ENCODE measurements at places on chromosomes 6 and 20.

DNA sequence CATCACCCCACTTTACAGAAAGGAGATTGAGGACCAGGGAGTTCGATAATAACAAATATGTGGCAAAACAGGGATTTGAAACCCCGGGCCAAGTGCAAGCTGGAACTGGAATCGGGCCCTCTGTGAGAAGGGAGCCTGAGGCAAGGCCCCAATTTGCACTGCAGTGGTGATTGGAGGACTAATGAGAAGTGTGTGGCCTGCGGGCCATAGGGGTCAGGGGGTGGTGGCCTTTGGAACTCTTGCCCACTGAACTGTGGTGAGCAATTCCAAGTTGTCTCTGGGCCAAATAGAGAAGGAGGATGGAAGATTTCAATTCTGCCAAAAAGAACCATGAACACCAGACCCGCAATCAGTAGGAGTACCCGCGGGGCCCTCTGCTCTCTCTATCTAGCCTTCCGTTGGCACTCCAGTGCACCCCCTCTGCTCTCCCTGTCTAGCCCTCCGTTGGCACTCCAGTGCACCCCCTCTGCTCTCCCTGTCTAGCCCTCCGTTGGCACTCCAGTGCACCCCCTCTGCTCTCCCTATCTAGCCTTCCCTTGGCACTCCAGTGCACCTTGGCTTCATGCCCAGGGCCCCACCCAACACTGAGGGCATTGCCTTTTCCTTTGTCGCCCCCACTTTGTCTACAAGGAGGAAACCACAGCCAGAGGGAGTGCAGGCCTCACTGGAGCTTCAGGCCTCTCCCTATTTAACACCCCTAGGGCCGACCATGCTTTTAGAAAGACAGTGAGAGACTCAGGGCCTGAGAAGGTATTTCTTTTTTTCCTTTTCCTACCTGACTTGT, 6.0 kb upstream of the PTPRA start:
- no peak for DNase-seq

GRCh38 chr20:24506146-24506545, 36.7 kb downstream of the SYNDIG1 start:
- DNase-seq, result no peak

DNA sequence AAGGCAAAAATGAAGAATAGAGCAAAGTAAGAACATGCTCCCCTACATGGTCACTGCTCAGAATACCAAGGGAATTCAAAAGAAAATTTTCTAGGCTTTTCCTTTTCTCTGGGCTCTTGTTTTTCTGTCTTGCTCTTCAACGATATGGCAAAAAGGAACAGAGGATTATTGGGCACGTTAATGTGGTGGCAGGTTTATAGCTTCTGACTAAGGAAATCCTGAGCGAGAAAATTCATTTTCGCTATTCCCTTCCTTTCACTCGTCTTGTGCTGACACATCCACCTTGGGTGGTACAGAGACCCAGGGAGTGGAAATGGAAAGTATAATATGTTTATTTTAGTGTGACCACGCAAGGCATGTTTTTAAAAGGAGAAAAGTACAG, 132.8 kb downstream of the TRIM27 start:
- no peak for DNase-seq

DNA sequence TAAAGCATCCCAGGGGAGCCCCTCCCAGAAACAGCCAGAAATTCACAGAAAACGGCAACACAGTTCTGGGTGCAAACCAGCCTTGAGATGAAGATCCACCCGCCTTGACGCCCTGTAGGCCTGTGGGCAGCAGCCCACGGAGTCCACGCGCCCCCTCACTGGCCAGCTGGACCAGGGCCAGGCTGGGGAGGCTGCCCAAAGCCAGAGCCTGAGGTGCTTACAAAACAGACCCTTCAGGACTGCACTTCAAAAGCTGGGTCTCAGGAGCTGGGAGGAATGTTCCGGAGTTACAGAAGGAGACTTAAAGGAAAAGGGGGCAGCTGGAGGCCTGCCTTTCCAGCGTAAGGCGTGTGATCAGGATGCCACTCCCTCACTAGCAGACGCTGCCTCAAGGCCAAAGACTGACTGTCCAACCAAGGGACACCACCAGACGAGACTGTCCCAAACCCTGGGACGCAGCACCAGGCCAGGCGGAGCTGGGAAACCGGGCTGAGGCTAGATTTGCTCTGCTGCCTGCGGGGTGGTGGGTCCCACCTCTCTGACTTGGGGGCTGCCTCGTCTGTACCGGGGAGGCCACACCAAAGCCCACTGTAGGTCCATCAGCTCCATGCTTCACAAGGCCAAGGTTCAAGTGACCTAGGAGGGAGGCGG, 48.1 kb downstream of the RRBP1 start:
- DNase-seq, result no peak

- no peak for DNase-seq
Measured at GRCh38 chr6:27209659-27210269, 37.7 kb upstream of the PRSS16 start.

DNA sequence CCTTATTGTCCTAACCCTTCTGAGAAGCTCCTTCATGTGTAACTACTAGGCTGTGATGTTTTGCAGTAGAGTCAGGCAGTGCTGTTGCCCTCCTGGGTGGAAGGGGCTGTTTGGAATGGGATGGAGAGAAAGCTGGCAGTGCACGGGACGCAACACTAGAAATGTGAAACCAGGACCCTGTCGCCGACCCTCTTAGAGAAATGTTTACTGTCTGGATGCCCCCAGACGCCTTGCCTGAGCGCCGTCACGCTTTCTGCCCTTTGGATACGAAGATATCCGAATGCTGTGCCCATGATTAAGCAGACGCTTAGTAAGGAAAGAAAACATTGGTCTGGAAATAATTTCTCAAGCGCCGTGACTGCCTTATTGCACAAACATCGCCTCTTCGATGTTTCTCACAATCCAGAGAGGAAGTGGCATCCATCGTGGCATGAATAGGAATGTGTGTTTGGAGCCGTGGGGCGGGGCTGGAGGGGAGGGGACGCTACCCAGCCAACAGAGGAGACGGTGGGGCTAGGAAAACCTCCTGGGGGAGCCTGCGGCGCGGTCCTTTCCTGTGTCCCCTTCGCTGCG, 661 bp upstream of the PPP1R14C start:
- DNase-seq, result no peak

GRCh38 chr6:3072798-3073197, 4.5 kb downstream of the RIPK1 start:
- no peak for DNase-seq

DNA sequence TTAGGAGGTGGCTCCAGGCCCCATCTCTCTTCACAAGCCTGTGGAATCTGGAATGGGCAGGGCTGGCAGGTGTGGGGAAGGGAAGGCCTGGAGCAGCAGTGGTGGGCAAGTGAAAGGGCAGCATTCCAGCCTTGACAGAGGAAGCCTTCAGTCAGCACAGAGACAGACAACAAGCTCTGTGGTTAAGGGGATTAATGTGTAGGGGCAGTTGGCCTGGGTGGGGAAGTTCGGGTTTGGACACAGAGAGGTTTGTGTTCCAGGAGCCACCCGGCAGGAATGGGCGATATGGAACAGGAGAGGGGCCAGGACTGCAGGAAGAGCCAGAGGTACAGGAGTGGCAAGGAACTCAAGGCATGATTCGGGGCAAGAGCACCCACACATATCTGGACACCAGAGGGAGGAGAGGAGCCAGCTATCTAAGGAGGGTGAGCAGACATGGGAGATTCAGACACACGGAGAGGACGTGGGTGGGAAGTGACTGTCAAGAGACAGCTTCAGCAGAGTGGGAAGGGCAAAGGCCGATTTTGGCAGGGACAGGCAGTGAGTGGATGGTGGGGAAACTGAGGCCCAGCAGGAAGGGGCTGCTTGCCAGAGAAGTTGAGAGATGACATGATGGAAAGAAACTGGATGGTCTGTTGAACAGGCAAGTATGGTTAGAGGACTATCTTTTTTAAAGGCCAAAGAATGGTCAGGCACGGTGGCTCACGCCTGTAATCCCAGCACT, 2.5 kb upstream of the SLC44A4 start:
- DNase-seq, result no peak

DNA sequence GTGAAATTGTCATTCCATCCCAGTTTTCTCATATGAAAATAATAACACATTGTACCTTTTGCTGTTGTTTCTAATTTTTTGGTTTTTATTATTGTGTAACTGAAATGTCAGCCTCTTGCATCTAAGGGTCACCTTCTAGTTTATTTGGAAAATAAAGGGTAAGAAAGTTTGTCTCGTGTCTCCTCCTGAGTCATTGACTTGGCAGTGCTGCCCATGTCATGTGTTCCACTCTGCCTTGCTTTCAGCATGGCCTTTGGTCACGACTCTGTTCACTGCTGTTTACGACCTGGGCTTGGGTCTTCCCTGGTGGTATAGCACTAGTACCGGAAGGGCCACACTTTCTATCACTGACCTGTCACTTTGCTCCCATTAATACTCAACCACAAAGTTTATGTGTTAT, 171.4 kb upstream of the RSPO3 start:
- DNase-seq, result no peak

DNA sequence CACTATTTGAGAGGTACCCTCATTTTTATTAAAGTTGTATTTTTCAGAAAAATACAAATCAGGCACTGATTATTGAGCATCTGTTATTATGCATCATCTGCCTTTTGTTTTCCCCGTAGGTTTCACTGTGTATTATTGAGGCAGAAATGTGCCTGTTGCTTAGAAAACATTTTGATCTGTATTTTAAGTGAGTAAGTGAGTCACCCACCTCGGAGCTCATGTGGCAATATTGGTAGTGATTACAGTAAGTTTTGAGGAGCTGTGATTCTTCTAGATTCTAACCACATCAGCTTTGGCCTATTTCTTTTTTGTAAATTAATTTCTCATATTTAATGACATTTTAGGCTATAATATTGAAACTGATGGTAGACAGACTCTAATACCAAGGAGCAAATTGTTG, 59.6 kb upstream of the LAMP5 start:
- no peak for DNase-seq

GRCh38 chr6:21198032-21198640, 395.4 kb upstream of the SOX4 start:
- DNase-seq, result no peak

- DNase-seq, result no peak
Measured at GRCh38 chr20:326645-327185, 1.4 kb downstream of the SOX12 start.

DNA sequence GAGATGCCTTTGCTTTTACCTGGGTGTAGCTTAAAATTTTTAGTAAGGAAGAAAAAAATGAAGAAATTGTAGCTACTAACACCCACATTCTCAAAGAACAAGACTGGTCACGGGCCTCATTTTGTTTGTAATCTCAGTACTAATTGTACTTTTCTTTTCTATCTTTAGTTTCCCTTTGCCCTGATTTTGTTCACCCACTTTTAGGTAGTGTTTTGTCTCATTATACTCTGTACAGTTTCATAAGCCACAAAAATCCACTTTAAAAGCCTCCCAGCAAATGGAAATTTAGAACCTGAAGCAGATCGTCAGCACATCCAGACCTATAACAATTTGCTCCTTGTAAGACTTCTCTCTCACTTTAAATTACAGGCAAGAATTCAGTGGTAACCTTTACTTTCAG, 43.3 kb downstream of the TP53INP2 start:
- DNase-seq, result no peak

GRCh38 chr6:55545791-55546190, 33.2 kb downstream of the HMGCLL1 start:
- no peak for DNase-seq

- no peak for DNase-seq
Measured at GRCh38 chr6:48990739-48991138, 472.3 kb downstream of the MMUT start.

GRCh38 chr20:62653951-62654685, 11.8 kb downstream of the SLCO4A1 start:
- no peak for DNase-seq

GRCh38 chr6:75206576-75207342, 906 bp upstream of the COL12A1 start:
- no peak for DNase-seq

DNA sequence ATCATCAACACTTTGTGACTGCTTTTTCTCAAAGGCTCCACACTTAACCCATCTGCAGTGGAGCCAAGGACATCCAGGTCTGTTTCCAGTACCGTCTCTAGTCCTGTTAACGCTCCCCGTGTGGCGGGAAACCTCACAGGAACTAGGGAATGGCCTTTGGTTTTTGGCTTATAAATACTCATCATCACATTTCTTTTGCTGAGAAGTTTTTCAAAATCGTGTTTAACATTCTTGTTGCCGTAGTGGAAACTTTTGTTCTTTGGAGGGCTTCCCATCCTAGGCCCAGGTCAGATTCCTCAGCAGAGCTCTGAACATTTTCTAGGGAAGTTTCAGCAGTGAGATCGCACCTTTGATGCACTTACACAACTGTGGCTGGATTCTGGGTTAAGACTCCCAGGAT, 24.6 kb downstream of the DAAM2 start:
- DNase-seq, result no peak

GRCh38 chr6:2517401-2517800, 233.3 kb downstream of the MYLK4 start:
- DNase-seq, result no peak

DNA sequence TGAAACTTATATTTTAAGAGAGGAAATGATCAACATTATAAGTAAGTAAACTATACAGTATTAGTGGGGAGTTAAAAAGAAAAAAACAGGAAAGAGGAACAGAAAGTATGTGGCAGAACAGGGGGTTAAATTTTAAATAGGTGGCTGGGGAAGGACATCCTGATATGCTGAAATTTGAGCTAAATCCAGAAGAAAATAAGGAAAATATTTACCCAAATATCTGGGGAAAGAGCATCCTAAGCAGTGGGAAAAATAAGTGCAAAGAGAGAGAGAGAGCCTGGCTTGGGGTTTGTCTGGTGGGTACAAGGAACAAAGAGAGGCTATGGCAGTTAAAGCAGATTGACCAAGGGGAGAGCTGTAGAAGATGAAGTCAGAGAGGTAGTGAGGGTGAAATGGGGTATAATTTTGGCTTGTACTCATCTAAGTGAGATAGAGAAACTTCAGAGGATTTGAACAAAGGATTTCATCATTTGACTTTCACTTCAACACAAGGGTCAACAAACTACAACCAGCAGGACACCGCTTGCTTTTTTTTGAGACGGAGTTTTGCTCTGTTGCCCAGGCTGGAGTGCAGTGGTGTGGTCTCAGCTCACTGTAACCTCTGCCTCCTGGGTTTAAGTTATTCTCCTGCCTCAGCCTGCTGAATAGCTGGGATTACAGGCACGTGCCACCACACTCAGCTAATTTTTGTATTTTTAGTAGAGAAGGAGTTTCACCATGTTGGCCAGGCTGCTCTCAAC, 328.4 kb upstream of the CNR1 start:
- no peak for DNase-seq

DNA sequence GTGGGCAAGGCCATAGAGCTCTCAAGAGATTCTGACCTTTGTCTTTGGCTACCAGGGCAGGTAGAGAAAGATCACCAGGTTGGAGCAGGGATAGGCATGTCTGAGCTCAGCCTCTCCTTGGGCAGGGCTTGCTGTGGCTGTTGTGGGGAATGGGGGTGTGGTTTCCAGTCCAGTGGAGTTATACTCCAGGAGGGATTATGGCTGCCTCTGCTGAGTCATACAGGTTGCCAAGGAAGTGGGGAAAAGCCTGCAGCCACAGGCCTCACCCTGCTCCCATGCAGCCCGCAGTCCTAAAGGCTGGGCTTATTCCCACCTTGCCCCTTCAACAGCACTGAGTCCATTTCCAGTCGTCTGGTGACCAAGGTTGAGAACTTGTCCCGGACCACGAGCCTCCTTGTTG, 21.9 kb downstream of the MEP1A start:
- DNase-seq, result no peak

Measured in stimulated activated CD8-positive, alpha-beta memory T cell treated with anti-CD3 and anti-CD28 coated beads, Interleukin-4, amount 100 ng/mL, for 1 hour (primary cell).